Naive thymus-derived CD8-positive, alpha-beta T cell (primary cell): ENCODE measurements at places on chromosomes 4 and X. TPM values are rescaled to one million over a fixed set of nuclear protein-coding genes. Genes with fewer than 3 reads are reported as not detected.

GRCh38 chrX:71949844-71950445 is 39.3 kb downstream of the NHSL2 start:
- no peak for DNase-seq
- no peaks in the 10 kb centered on the region for H3K27me3 ChIP-seq
- H3K4me3 ChIP-seq: no peak overlapping the region
- no peak overlapping the region for H3K27ac ChIP-seq
- H3K4me1 ChIP-seq: no peaks in the 10 kb centered on the region

GRCh38 chrX:121876305-121876704 is 828.9 kb downstream of the GLUD2 start:
- DNase-seq: no peak
- H3K4me3 ChIP-seq: no peak overlapping the region
- no peaks in the 10 kb centered on the region for H3K27me3 ChIP-seq
- no peaks in the 10 kb centered on the region for H3K4me1 ChIP-seq
- H3K27ac ChIP-seq: no peak overlapping the region

GRCh38 chr4:53538756-53539155 is 52.5 kb downstream of the LNX1 start:
- no peak for DNase-seq
- H3K36me3 ChIP-seq: no peaks in the 10 kb centered on the region
- no peak overlapping the region for H3K27ac ChIP-seq
- H3K27me3 ChIP-seq: peaks cover 12% of the 10 kb centered on the region
- peaks cover 2% of the 10 kb centered on the region for H3K4me1 ChIP-seq

Gene TMEM33
- total RNA-seq: 35.4 TPM

Gene ZCCHC18
- 26.2 TPM for total RNA-seq
